NCI-H510A (cell line): ENCODE measurements at places on chromosomes 12 and 14.

DNA sequence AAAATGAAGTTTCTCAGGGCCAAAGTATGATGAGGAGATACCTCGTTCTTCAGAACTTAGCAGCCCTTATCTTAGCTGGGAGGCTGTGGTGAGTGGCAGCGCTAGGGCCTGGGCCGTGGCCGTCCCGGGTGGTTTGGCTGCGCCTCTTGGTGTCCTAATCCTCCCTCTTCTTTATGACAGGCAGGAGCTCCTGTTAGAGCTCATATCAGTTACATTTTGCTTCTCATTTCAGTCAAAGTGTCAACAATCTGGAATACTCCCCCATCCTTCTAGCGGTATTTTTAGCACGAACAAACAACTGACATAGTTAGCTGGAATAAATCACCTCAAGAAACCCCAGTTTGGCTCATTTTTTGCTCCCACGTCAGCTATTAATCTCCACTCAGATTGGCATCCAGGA is 188.8 kb downstream of the TTC7B start:
- no peak for DNase-seq

DNA sequence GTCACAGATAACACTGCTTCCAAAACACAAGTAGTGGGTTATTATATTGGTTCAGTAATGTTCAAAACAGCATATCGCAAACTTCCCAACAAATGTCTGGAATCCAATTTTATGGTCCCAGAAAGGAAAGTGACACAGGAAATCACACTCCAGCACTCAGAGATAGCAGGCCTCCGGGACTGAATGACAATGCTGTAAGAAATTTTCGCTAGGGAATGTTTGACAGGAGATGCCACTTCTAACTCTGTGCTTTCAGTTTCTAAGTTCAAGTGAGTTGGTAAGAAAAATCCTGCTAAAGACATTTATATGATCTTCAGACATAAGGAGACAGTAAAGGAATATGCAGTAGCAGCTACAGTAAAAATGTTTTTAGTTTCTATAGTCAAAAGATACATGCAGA is 93.2 kb downstream of the SLC2A13 start:
- DNase-seq = no peak

- DNase-seq = no peak
These were observed 197.1 kb upstream of the FOXN3 start for GRCh38 chr14:89614009-89614691.

DNA sequence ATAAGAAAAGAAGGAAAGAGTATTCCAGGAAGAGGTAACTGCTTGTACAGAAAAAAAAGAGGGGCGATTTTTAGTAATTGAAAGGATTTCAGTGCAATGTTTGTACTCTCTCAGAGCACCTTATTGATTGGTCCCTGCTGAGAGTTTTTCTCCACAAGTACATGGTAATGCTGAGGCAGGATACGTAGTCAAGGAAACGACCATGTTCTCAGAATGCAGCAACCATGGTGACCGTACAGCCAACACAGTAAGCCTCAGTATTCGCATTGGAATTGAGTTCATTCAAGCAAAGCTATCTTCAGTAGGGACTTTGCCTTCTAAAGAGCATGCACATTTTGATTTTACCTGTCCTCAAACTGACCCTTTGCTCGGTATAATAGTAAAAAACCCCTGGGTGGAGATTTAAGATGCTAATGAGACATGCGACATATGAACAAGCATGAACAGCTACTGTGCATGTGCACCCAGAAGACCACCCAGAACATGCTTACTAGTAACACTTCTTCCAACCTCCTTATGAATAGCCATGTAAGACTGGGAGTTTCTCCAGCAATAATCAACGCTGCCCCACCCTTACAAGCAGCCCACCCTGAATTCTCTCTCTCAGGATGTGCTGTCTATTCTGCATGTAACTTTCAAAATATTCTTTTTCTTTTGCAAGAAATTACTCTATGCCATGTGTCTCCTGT is 6.2 kb upstream of the SLC41A2 start:
- DNase-seq = peak; percentile 12

GRCh38 chr12:107493666-107494065 is 191.9 kb upstream of the PWP1 start:
- DNase-seq = no peak

GRCh38 chr12:51639361-51639760 is 48.3 kb downstream of the SCN8A start:
- no peak for DNase-seq

- DNase-seq = no peak
These were observed 6.5 kb upstream of the PRPH start for GRCh38 chr12:49288412-49288853.

DNA sequence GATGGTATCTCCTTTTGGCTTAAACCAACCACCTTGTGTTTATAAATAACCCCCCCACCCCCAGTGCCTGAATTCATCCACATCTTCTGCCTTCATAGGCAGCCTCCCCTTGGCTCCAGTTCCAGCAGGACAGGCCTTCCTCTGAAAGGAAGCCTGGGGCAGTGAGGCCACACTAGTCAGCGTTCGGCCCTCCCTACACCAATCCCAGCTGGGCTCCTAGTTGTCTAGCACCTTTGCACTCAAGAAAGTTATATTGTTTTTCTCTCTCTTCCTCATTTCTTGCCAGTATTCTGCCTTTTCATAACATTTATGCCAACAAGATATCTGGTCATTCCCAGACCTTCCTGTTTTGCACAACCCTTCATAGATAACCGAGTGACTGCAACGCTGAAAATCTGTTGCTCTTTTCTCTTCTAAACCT is 73.1 kb upstream of the ACTN1 start:
- no peak for DNase-seq

GRCh38 chr12:19643635-19644034 is 204.3 kb downstream of the AEBP2 start:
- DNase-seq = peak; percentile 15

DNA sequence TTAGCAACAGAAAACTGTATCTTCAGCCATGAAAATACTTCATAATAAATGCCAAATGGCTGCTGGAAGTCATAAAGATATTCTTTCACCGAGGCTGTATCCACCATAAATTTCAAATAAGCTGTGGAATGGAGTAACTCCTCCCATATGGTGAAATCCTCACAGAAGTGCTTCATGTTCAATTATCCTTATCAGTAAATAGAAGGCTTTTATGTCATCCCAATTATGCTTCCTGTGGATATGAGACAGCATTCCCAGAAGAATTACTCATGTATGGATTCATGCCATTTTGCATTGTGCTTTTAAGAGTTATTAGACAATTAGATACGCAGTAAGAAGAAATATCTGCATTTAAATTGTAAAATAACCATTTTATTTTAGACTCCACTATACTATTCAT is 99.0 kb downstream of the RTN1 start:
- no peak for DNase-seq

GRCh38 chr12:55499810-55500252 is 7.7 kb downstream of the OR6C68 start:
- no peak for DNase-seq

GRCh38 chr12:57614178-57614947 is 3.1 kb downstream of the ARHGEF25 start:
- no peak for DNase-seq

DNA sequence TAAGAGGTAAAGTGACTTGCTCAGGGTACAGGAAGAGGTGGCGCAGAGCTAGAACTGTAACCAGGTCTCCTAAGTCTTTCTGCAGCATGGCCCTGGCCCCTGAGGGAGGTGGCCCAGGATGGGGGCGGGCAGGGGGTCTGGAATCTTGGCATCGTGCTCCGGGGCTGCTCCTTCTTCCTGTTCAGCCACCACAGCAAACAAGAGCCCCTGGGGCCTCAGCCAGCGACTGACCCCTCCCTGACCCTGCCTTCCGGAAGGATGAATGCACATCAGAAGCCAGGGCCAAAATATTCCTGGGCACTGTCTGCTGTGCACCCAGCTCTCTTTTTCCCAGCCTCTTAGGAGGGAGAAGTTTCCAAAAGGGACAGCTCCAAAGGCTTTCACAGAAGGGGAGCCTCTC is 242.8 kb downstream of the DPF3 start:
- no peak for DNase-seq

DNA sequence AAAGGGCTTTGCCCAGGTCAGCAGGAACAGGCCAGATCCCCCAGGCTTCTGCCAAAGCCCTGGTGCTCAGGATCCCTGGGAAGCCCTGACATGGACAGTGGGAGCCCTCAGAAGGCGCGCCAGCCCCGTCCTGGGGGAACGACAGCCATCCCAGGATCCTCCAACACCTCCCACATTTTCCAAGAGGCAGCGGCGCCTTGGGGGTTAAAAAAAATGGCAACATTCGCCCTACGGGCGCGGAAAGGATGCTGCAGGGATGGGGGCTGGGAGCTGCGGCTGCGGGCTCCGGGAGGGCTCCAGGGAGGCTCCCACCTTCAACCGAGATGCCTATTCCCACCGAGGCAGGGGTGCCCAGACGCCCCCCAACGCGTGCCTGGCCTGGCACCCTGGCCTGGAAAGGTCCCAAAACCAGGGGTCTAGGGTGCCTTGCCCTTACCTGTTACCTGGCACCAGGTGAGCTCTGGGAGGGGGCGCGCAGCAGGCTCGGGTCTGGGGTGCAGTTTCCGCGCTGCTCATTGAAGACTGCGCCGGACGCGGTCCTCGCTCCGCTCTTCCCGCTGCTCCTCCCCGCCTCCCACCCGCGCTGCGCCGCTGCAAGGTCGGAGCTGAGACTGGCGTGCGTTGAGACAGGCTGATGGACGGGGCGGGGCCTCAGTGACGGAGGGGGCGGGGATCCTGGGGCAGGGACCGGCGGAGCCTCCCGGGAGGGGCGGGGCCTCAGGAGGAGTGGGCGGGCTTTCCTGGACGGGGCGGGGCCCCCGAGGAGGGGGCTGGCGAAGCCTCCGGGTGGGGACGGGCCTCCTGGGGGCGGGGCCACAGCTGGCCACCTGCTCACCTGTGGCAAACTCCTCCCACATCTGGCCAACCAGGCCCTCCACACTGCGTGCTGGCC is at the start of gene ABCB9:
ABCB9 (minus strand) TSS at position 613 of the 892 bp plus-strand sequence. CDS start 6,228 bp downstream, outside the sequence.
- DNase-seq = peak; percentile 98

- DNase-seq = no peak
These were observed 78.1 kb downstream of the PELI2 start for GRCh38 chr14:56196274-56196673.

DNA sequence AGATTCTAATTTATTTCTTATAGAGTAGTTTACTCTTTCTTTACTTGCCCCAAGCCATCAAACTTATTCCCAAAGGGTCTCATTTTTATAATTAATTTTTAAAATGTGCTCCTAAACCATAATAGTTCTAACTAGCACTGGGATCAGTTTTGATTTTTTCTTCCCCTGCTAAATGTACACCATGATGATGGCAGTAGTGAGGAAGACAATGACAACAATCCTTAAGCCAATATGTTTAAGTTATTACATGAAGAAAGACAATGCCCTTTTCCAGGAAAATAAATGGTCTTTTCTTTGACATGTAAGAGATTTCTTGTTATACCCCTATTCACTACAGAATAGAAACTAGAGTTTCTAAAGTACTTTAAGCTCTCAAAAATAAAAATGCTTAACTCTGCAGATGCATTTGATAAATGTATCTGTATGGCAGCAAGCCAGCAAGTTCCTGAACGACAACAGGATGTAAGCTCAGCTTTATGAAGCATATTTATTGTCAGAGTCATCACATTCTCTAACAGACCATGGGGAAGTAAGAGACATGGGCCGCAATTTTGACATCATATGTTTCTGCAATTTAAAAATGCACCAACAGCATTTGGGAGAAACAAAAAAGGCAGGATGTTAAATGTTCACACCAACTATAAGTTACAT is 36.0 kb upstream of the SNX6 start:
- DNase-seq = no peak

DNA sequence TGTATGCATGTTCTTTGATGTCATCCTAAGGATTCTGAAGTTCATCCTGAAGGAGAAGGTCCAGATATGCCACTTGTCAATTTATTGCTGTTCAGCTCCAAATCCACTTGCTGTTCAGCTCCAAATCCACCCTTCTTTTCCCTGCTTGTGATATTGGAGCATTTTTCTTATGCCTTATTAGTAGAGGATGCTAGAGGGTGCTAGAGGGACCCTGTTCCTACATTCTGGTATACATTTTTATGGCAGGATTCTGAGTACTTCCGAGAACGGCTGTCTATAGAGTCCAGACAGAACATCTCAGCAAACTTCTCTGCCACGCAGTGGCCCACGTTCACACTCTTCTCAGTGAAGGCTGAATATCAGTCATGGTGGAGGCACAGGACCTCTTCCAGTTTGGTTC is 406.7 kb downstream of the NOVA1 start:
- DNase-seq = no peak

GRCh38 chr14:72590577-72590976 is 303.3 kb downstream of the DPF3 start:
- no peak for DNase-seq

- DNase-seq = no peak
These were observed 1094.0 kb downstream of the FSCB start for GRCh38 chr14:43413084-43413483.

DNA sequence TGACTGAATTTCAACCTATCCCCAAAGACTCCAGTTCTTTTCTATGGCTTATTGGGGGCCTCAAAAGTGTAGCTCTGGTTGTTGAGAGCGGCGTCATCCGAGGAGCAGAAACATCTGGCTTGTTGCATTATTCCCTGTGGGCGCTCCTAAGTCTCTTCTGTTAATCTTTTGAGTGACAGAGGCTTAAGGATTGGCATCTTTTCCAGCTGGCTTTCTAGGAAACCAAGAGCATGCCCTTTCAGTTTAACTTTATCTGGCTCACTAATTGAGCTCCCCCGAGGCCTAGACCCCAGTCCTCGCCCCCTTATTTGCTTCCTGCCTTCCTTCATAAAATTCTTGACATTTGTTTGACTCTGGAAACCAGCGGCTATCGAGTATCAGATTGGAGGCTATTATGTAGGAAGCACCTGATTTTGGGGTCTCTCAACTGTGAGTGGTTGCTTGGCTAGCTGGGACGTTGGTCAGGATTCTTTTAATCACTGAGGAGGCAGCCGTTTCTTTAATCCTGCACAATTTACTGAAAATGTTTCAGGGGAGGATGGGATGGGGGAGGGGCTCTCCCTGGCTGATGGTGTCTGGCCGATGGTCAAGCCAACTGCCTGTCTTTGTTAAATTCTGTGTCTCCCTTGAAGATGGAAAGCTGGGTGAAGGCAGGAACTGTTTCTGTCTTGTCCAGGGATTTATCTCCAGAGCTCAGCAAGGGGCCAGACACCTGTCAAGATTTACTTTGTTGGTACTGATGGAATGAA is 3.1 kb downstream of the SMOC1 start:
- no peak for DNase-seq

- DNase-seq = no peak
These were observed 6.8 kb upstream of the PSMA6 start for GRCh38 chr14:35285168-35286002.

DNA sequence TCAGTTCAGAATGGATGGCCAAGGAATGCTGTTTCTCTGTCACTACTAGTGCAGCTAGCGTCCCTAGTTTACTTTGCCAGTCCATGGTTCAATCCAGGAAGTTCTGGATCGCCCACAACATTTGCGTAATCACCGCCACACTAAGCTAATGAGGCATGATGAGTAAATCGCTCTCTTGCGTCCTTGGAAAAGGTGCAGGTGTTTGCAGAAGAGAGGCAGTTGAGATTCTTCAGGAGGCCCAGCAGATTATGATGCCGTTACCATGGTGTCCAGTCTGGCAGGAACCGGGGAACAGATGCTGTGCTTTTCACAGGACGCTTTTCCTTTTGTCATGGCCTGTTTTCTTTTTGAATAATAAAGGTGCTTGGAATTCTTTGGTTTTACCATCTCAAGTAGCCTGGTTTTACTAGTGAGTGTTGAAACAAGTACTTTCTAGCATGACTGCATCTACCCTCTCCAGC is 9.0 kb downstream of the TPH2 start:
- peak; percentile 97 for DNase-seq
